ENCODE measurements at places on chromosomes 16 and 17.

DNA sequence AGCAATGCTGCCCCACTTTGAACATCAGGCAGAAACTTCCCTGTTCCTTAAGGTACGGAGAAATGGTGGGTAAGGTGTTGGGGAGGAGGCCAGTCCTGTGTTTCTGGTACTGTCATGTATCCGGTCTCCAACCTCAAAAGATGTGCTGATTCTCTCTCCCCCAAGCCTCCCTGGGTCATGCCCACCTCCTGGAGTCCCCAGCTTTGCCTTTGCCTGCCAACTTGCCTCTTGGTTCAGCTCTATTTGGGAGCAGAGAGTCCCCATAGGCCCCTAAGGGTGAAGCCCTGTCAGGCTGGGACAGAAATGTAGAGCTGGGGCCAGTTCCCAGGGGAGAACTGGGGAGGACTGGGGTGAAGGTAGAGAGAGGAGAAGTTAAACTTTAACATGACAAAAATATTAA lies 1.6 kb upstream of the TBX21 start:
- no peaks in the 10 kb centered on the region for H3K4me1 ChIP-seq
- H3K4me3 ChIP-seq, result no peak overlapping the region
- H3K27me3 ChIP-seq, result peaks cover 94% of the 10 kb centered on the region
- H3K36me3 ChIP-seq, result no peaks in the 10 kb centered on the region
- H3K27ac ChIP-seq, result no peak overlapping the region

DNA sequence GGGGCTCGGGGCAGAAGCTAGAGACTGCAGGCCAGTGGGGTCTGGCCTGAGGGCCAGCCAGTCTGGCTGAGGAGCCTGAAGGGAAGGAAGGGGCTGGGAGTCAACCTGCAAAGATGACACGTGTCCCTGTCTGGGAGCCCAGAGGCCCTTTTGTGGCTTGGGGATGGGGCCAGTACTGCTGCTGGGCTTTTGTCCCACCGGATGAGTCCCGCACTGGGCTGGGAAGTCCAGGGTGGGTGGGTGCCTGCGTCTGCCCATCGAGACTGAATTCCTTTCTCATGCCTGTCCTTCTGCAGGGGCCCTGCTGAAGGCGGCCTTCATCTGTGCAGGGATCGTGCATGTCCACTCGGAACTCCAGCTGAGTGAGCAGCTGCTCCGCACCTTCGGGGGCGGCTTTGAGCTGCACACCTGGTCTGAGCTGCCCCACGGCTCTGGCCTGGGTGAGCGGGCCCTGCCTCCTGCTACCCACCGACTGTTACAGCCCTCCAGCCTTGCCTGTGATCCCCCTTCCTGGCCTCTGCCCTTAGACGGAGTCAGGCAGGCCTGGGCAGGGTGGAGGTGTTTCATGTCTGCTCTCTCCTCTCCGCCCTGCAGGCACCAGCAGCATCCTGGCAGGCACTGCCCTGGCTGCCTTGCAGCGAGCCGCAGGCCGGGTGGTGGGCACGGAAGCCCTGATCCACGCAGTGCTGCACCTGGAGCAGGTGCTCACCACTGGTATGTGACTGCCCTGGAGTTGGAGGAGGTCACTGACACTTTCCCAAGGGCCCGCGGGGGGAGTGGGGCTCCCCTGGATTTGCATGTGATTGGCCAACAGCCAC lies 20.9 kb downstream of the FCSK start:
- peaks cover 29% of the 10 kb centered on the region for H3K36me3 ChIP-seq
- no peak overlapping the region for H3K27ac ChIP-seq
- no peak overlapping the region for H3K4me3 ChIP-seq
- DNase-seq, result no peak
- peaks cover 6% of the 10 kb centered on the region for H3K4me1 ChIP-seq
- H3K27me3 ChIP-seq, result no peaks in the 10 kb centered on the region

GRCh38 chr16:60459463-60459862 lies 1576.8 kb downstream of the CDH8 start:
- H3K27me3 ChIP-seq, result no peaks in the 10 kb centered on the region
- no peak for DNase-seq
- no peaks in the 10 kb centered on the region for H3K4me1 ChIP-seq
- H3K4me3 ChIP-seq, result no peak overlapping the region

DNA sequence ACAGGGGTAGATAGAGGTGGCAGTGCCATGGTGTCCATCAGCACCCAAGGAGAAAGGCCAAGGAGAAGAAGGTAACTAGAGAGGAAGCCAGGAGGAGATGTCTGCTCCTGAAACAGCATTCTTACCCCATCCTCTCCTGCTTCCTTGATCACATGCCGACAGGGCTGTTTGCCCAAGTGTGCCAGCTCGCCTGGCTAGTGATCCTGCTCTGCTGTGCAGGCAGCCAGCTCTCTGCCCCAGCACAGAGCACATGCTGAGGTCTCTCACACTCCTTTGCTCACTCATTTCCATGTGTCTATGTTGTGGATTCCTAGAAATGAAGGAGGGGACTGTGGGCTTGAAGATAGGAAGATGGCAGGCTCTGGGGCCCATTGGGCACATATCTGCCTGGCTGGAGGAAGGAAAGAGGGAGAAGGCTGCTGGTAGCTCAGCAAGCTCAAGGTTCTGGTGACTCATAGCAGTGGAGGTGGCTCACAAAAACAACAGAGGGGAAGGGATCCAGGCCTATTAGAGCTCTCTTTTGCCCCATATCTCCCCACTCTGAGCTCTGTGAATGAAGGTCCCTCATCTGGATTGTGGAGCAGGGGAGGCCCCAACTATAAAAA lies 54.3 kb downstream of the NEUROD2 start:
- peaks cover 4% of the 10 kb centered on the region for H3K4me1 ChIP-seq
- H3K36me3 ChIP-seq, result peaks cover 39% of the 10 kb centered on the region
- H3K4me3 ChIP-seq, result no peak overlapping the region
- H3K27me3 ChIP-seq, result no peaks in the 10 kb centered on the region
- H3K27ac ChIP-seq, result no peak overlapping the region
- DNase-seq, result peak; percentile 60

GRCh38 chr16:69039333-69039941 lies 66.0 kb upstream of the HAS3 start:
- H3K27ac ChIP-seq, result no peak overlapping the region
- no peak overlapping the region for H3K4me3 ChIP-seq
- H3K27me3 ChIP-seq, result no peaks in the 10 kb centered on the region

DNA sequence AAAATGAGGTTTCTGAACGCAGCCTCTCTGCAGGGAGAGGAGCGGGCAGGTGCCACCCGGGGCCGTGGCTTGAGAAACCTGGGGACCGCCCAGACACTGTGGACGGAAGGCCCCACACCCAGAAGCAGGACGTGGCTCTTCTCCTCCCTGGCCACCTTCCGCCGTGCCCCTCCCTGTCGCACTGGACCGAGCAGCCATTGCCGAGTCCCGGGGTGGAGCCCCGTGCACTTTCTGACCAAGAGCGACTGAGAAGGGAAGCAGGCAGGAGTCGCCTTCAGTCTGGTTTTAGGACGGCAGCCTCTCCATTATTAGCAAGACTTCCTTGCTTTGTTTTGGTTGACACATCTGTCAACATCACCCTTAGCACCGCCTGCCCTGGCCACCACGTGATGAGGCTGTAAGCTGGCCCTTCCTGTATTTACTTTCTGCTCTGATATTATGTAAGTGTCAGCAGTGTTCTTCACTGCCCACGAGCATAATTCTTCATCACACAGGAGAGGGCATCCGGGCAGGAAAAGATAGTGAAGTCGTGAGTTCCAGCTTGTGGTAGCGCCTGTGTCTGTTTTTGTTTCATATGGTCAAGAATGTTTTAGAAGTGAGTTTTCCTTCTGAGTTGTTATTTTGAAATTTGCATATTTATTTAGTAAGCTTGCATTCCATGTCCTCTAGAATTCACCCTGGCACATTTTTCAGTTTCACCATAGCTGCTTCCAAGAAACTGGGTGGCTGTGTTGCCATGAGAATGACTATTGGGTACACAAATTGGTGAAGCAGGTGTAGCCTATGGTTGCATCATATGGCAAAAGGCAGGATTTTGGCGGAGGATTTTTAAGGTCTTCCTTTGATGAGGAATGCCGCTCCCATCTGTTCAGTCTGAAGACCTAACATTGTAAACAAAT lies 1.0 kb downstream of the HERPUD1 start:
- H3K4me1 ChIP-seq, result peaks cover 8% of the 10 kb centered on the region
- peak; percentile 69 for DNase-seq
- H3K4me3 ChIP-seq, result peak overlapping the region; percentile 63
- peak overlapping the region; percentile 97 for H3K27ac ChIP-seq
- H3K27me3 ChIP-seq, result no peaks in the 10 kb centered on the region

DNA sequence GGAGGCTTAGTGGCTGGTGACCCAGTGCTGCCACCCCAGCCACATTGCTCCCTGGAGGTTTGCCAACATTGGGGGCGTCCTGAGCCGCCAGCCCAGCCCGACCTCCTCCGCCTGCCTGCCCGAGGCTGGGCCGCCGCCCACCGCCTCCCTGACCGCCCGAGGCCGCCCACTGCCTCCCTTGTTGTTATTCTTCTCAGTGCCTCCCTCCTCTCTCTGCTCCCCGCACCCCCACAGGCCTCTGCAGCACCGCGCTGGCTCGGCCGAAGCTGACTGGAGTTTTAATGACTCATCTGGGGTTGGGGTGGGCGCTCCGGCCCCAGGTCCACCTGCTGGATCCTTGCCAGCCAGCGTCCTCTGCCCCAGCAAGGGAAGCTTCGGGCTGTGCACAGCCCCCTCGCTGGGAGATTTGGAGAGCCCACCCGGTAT lies 102.5 kb downstream of the RBFOX3 start:
- DNase-seq, result no peak
- no peaks in the 10 kb centered on the region for H3K36me3 ChIP-seq
- no peak overlapping the region for H3K4me3 ChIP-seq
- H3K27me3 ChIP-seq, result no peaks in the 10 kb centered on the region

DNA sequence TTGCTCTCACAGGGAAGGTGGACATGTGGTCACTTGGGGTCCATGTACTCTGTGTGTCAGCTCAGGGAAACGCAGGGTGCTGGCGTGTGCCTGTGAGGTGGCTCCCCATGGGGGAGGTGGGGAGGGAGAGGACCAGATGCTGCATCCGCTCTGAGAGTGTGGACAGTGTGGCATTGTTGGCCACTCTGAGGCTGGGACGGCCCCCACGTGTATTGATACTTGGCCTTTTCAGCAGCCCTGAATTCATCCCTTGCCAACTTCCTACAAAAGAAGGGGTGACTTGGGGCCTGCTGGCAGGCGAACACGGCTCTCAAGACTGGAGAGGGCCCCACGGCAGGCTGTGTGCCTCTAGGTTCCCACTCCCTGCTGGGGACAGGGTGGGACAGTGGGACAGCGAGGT lies 120.1 kb downstream of the RAB11FIP4 start:
- DNase-seq, result no peak
- no peaks in the 10 kb centered on the region for H3K36me3 ChIP-seq
- H3K27ac ChIP-seq, result no peak overlapping the region
- H3K4me3 ChIP-seq, result no peak overlapping the region
- peaks cover 17% of the 10 kb centered on the region for H3K27me3 ChIP-seq

DNA sequence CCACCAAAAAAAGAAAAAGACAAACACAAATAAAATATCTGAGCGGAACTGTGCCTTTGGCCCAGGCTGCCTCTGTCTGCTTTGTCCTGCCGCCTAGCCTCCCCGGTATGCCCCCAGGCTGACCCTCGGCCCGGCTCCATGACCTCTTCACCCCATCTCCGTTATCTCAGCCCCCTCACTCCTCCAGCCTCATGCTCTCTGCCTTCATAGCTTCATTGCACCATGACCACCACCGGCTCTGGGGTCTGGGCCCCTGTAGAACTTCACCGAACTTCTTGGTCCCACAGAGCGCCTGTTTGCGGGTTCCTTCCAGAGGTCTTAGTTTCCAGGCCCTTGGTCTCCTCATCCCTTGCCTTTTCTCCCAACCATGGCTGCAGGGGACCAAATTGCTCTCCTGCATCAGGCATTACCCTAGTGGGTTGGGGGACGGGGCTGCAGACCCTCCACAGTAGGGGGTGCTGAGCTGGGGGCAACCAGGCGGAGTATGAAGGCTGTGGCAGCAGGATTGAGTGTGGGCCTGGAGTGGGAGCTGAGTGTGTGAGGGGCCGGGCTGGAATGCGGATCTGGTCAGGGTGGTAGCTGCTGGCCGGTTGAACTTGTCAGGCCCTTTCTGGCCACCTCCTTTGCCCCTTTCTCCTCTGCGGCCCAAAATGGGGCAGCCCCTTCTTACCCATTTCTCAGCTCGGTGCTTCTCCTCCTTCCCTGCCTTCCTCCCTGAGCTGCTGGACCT lies 6.9 kb downstream of the HIRIP3 start:
- H3K4me3 ChIP-seq, result no peak overlapping the region
- DNase-seq, result no peak
- no peaks in the 10 kb centered on the region for H3K27me3 ChIP-seq
- H3K4me1 ChIP-seq, result no peaks in the 10 kb centered on the region
- no peak overlapping the region for H3K27ac ChIP-seq

- no peak overlapping the region for H3K4me3 ChIP-seq
- DNase-seq, result peak; percentile 59
- peaks cover 15% of the 10 kb centered on the region for H3K36me3 ChIP-seq
- no peak overlapping the region for H3K27ac ChIP-seq
- no peaks in the 10 kb centered on the region for H3K27me3 ChIP-seq
- peaks cover 31% of the 10 kb centered on the region for H3K4me1 ChIP-seq
These were observed 3.8 kb downstream of the FAM83G start for GRCh38 chr17:19000531-19001325.
